Stimulated activated CD8-positive, alpha-beta memory T cell treated with anti-CD3 and anti-CD28 coated beads, Interleukin-4, amount 100 ng/mL, for 4 hours (primary cell): ENCODE measurements at places on chromosomes 2 and 18.

GRCh38 chr2:232339121-232340081 lies 39.1 kb upstream of the ALPP start:
- DNase-seq = no peak

GRCh38 chr18:44197832-44198611 lies 482.7 kb upstream of the SETBP1 start:
- no peak for DNase-seq

- no peak for DNase-seq
Observed at GRCh38 chr2:235719146-235719942, 225.5 kb downstream of the AGAP1 start.

GRCh38 chr2:223414646-223415045 lies 187.5 kb downstream of the SCG2 start:
- no peak for DNase-seq

- no peak for DNase-seq
Observed at GRCh38 chr18:26468931-26469340, 79.4 kb downstream of the KCTD1 start.

GRCh38 chr2:137031731-137032130 lies 266.4 kb downstream of the THSD7B start:
- DNase-seq = no peak

DNA sequence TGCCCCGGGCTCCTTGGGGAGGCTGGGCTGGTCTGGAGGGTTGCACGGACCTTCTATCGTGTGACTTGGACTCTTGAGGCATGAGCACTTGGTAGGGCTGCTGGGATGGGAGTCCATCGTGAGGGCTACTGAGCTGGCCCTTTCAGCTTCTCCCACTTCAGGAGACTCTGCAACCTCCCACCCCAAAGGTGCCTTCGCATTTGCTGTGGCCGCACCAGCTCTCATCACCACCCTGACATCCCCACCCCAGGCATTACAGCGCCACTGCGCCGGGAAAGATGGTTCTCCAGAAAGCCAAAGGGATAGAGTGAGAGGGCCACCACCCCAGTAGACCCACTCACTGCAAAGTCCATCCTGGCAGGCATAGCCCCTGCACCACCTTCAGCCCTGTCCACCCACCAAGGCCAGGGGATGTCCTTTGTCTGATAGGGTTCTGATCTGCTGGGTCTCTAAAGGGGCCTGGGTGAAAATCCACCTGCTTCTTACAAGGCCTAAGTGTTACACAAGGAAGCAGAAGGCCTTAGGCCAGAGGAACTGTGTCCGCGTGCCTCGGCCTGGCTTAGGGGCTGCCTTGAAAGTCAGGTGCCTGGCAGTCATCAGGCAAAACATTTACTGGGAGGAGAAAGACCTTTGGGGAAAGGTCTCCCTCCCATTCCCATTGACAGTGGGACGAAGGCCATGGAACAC lies 5.1 kb downstream of the EHD3 start:
- no peak for DNase-seq

DNA sequence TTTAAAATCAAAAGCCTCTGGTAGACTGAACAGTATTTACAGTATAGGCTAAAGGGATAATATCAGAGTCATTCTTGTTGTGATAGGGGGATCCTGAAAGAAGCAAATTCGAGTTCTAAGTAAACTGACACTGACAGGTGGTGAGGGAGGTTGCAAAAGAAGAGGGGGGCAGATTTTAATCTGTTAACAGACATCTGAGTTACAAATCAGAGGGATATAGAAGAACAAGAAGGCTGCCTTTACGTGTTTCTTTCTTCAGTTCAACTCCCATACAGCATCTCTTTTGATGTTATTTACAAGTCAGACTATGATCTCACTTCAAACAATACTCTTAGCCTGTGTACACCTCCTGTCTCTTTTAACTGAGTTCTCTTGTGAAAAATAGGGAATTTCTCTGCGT lies 16.3 kb upstream of the ITGA4 start:
- no peak for DNase-seq

GRCh38 chr2:171985076-171985475 lies 14.7 kb upstream of the METAP1D start:
- DNase-seq = no peak

GRCh38 chr2:149735237-149735958 lies 147.8 kb upstream of the MMADHC start:
- no peak for DNase-seq

GRCh38 chr2:109683452-109683851 lies 69.3 kb downstream of the SOWAHC start:
- DNase-seq = no peak

- no peak for DNase-seq
Observed at GRCh38 chr2:220665108-220665471, 907.0 kb downstream of the EPHA4 start.

- no peak for DNase-seq
Observed at GRCh38 chr18:59228351-59228750, 8.4 kb downstream of the GRP start.

DNA sequence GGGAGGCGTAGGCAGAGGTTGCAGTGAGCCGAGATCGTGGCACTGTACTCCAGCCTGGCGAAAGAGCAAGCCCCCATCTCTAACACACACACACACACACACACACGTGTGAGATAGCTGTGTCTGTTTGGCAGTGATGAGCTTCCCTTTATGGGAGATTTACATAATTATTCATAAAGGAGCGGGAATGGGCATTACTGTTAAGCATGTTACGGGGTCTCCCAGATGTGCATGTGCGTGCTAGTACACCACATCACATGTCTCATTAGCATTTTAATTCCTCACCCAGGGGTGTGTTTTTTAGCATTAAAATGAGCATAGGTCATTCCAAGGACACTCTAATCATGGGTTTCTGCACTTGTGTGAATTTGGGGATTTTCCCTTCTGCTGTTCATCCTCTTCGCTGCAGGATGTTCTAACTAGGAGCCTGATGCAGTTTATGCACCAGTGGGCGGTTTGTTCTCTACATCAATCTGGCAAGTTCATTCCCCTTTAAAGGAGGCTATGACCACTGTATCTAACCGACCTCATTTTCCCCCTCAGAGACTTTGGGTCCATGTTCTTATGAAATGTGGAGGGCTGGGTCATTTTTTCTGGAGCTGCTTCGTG lies 1.0 kb upstream of the FAM178B start:
- no peak for DNase-seq

GRCh38 chr2:7627583-7627982 lies 710.4 kb downstream of the RNF144A start:
- DNase-seq = no peak
